ENCODE measurements at places on chromosomes 4 and X.

- ATAC-seq: no peak
Observed at GRCh38 chrX:100687128-100687527, 43.1 kb downstream of the SRPX2 start.

- no peak for ATAC-seq
Observed at GRCh38 chr4:74123065-74123728, 24.2 kb upstream of the CXCL2 start.

DNA sequence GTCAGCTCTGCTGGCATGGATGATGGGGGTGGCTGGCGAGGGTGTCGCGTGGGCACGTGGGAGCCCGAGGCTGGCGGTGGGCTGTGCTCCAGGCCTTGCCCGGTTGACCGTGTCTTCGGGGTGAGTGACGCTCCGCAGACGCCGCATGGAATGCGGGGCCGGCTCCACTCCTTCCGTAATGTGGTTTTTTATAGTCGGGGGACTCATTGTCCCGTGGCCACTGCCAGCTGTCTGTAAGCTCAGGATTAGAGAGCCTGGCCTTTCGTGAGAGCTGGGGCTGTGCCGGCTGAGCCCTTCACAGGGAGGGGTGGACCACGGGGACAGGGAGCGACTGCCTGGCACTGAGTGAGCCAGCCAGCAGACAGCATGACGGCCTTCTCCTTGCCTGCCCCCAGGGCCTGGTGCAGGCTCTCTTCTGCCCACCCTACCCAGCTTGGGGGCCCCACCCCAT is 20.4 kb downstream of the DOK7 start:
- ATAC-seq: no peak

DNA sequence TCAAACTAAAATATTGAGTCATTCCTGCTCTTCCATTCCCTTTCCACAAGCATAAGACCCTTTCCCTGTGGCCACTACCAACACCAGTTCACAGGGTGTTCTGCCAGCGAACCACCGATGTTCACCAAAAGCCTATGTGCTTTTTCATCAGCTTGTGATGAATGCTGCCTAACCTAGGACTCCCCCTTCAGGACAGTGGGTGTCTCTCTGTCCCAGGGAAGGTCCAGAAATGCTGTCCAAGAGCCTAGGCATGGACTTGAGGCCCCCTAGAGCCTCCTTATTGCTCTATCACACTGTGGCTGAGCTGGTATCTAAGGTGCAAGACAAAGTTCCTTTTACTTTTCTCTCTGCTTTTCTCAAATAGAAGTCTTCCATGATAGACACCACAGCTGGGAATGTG is 1015.6 kb downstream of the PCDH19 start:
- ATAC-seq: no peak

DNA sequence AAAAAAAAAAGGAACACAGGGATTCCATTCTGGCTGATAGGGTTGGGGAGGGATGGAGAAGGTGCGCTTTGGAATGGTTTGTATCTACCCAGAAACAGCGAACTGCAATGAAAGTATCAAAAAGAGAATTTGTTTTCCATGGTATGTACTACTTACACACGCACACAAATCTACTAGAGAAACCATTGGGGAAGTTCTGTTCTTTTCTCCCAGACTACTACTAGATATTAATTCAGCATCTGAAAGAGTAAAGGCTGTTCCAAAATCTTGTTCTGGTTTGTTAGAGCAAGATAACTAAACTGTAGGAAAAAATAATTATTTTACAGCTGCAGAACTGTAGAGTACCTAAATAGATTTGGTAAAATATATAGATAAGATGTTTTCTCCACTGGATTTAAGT is 118.4 kb downstream of the CBR4 start:
- no peak for ATAC-seq
